ENCODE measurements at places on chromosomes 12 and 14.

DNA sequence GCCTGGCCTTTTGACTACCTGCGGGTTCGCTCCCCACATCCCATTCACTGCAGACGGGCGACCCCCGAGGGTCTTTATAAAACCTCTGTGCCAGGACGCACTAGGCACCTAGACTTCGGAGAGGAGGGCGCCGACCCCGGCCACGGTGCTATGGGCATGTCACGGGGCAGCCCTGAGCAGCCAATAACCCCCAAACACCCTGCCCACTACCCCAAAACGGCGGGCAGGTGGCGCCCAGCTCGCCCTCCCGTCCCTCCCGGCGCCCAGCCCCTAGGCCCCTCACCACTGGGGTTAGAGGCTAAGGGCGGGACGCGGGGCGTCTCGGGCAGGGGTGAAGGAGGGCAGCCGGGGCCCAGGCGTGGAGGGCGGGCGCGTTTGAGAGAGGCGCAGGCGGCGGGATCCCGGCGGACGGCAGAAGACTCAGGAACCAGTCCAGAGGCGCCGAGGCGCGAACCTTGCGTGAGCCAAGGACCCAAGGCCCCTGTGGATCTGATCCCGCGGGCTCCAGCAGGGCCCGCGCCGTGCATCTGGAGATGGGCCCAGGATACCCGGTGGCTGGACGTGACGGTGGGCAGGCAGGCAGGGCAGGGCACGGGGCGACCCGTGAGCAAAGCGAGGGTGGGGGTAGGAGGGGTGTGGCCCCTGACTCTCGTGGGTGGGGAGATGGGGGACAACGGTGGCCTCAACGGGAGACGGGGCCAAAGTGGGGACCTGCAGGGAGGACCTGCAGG lies 11.1 kb downstream of the KRT85 start:
- no peak overlapping the region for H3K4me3 ChIP-seq
- no peaks in the 10 kb centered on the region for H3K36me3 ChIP-seq
- peaks cover 8% of the 10 kb centered on the region for H3K4me1 ChIP-seq
- H3K27ac ChIP-seq: no peak overlapping the region
- no peak for DNase-seq

GRCh38 chr12:11347810-11348209 lies 37.6 kb upstream of the PRB4 start:
- no peak for DNase-seq
- no peak overlapping the region for H3K4me3 ChIP-seq
- H3K36me3 ChIP-seq: no peaks in the 10 kb centered on the region
- no peak overlapping the region for H3K27ac ChIP-seq
- no peaks in the 10 kb centered on the region for H3K27me3 ChIP-seq

DNA sequence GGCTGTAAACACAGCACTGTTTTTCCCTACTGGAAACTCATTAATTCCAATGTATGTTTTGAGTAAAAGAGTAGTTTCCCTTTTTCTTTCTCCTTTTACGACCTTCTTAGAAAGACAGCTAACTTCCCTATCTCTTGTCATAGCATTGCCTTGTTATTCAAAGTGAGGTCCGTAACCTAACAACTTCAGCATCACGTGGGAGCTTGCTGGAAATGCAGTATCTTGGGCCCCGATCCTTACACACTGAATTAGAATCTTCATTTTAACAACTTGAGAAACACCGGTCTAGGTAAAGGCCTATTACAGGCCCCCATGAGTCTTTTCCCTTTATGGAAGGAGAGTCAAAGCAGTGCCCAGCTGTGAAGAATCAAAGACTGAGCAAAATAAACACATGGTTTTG lies 230.7 kb upstream of the PRKD1 start:
- no peak overlapping the region for H3K4me3 ChIP-seq
- H3K36me3 ChIP-seq: no peaks in the 10 kb centered on the region
- H3K27me3 ChIP-seq: no peaks in the 10 kb centered on the region

GRCh38 chr14:61589691-61590581 lies 105.4 kb upstream of the HIF1A start:
- no peak overlapping the region for H3K4me3 ChIP-seq
- H3K27ac ChIP-seq: no peak overlapping the region
- H3K27me3 ChIP-seq: no peaks in the 10 kb centered on the region
- peaks cover 65% of the 10 kb centered on the region for H3K4me1 ChIP-seq
- no peak for DNase-seq

- H3K4me1 ChIP-seq: peaks cover 10% of the 10 kb centered on the region
- H3K27ac ChIP-seq: no peak overlapping the region
- no peaks in the 10 kb centered on the region for H3K27me3 ChIP-seq
- no peak for DNase-seq
- no peak overlapping the region for H3K4me3 ChIP-seq
Measured at GRCh38 chr12:46480316-46480715, 107.7 kb upstream of the SLC38A2 start.

DNA sequence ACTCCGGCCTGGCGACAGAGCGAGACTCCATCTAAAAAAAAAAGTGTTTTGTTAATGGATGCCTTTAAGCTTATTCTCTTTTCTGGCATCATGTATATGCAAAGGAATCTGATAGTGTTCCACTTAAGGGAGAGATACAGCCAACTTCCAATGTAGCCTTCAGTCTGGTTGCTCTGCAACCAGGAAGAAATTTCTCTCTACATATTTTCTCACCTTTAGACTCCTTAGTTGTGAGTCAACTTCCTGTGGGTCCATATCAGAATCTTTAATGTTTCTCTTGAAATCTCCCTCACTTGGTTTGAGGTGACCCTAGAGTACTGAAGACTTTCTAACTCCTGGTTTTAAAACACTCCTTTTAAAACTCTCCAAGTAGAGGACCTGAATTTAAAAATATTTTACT lies 340.4 kb downstream of the SLC6A15 start:
- no peaks in the 10 kb centered on the region for H3K36me3 ChIP-seq
- no peaks in the 10 kb centered on the region for H3K4me1 ChIP-seq
- H3K27me3 ChIP-seq: no peaks in the 10 kb centered on the region
- H3K27ac ChIP-seq: no peak overlapping the region
- no peak overlapping the region for H3K4me3 ChIP-seq

GRCh38 chr14:69214393-69214792 lies 23.1 kb downstream of the EXD2 start:
- H3K27ac ChIP-seq: no peak overlapping the region
- no peak for DNase-seq
- peaks cover 3% of the 10 kb centered on the region for H3K27me3 ChIP-seq
- no peak overlapping the region for H3K4me3 ChIP-seq
- peaks cover 5% of the 10 kb centered on the region for H3K36me3 ChIP-seq

DNA sequence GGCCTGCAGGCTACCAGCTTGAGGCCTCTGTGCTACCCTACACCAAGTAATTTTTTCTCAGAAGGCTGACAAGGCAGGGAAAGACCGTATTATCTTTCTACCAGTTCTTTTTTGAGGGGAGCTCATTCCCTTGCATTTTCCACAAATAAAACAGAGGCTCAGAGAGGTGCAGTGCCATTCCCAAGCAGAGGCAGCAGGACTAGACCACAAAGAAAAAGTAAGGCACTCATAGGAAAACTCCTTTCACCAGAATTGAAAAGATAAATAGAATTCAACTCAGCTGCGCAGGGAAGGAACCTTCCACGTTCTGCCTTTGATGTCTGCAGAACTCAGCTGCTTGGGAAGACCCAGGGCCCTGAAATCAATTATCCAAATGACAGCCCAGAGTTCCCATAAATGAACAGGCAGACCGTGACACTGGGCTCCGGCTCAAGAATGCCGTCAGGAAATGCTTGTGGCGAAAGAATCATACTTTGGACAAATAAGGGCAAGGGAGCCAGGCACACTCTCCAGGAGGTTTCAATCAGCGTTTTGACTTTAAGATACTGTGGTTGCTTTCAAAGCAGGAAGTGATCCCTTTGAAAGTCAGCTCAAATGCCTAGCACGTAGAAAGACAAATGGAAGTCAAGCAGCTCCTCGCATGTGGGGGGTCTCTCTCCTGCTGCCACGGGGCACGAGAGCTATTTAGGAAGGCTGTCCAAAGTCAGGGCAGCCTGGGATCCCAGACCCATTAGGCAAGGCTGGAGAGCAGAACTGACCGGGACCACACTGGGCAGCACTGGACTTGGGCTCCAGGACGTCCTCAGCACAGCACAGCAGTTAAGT lies 14.0 kb downstream of the KCTD10 start:
- peaks cover 10% of the 10 kb centered on the region for H3K36me3 ChIP-seq
- no peak overlapping the region for H3K4me3 ChIP-seq
- peak overlapping the region; percentile 30 for H3K27ac ChIP-seq
- H3K27me3 ChIP-seq: no peaks in the 10 kb centered on the region

- peak overlapping the region; percentile 87 for H3K4me3 ChIP-seq
- H3K36me3 ChIP-seq: peaks cover 1% of the 10 kb centered on the region
- H3K27me3 ChIP-seq: peaks cover 32% of the 10 kb centered on the region
- peak overlapping the region; percentile 86 for H3K27ac ChIP-seq
Measured at GRCh38 chr14:60327447-60328331, 78.7 kb downstream of the PPM1A start.

GRCh38 chr14:86756521-86757190 lies 1226.7 kb downstream of the FLRT2 start:
- no peak overlapping the region for H3K4me3 ChIP-seq
- no peaks in the 10 kb centered on the region for H3K36me3 ChIP-seq
- H3K27ac ChIP-seq: no peak overlapping the region
- no peaks in the 10 kb centered on the region for H3K27me3 ChIP-seq

DNA sequence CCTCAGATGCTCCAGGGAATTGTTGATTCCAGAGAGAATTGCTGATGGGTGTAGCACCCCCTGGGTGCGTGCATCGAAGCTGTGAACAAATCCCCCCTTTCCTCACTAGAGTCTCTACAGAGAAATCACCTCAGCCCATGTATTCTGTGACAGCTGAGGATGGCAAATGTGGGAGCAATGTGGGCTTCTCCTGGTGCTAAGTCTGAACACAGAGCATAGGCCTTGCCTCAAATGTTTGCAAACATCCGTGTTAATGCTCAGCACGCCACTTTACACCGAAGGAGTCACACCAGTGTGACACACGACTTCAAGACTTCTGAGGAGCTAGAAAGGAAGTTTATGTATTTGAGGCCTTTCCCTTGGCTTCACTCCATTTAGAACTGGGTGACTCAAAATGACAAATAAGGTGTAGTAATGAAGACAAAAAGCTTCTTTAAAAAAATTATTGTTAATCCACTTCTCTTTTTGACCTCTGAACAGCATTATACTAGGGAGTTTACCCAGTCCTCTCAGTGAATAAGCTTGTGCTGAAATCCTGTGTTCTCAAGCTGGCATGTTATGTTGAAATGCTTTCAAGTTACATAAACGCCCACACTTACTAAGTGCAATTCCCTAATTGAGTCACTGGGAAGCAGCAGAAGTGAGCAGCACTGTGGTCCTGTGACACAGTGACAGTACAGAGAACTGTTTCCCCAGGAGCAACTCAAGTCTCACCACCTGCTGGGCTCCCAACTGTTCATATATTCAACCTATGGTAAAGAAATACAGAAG lies 92.9 kb downstream of the FAR2 start:
- DNase-seq: no peak
- H3K4me1 ChIP-seq: peaks cover 22% of the 10 kb centered on the region
- H3K36me3 ChIP-seq: no peaks in the 10 kb centered on the region
- H3K27me3 ChIP-seq: peaks cover 4% of the 10 kb centered on the region
- H3K4me3 ChIP-seq: no peak overlapping the region
- H3K27ac ChIP-seq: peak overlapping the region; percentile 21

DNA sequence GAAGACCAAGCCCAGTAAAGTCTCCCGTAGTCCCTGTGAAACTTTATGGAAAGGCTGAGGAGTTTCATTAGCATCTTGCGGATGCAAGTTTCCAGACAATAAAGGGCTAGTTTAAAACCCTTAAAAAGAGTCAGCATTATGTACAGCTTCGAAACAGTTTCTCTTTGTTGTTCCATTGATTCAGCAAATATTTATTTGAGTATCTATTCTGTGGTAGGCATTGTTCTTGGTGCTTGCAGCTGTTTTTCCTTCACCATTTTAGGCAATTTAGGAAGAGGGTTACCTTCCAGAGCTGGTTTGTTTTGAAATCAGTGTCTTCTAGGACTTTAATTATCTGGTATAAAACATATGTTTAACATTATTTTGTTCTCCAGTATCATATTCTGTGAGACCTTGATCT lies 1.5 kb downstream of the SLIRP start:
- H3K36me3 ChIP-seq: peaks cover 36% of the 10 kb centered on the region
- H3K27ac ChIP-seq: peak overlapping the region; percentile 98
- peak overlapping the region; percentile 99 for H3K4me3 ChIP-seq
- no peaks in the 10 kb centered on the region for H3K27me3 ChIP-seq
- H3K4me1 ChIP-seq: peaks cover 42% of the 10 kb centered on the region

- no peak overlapping the region for H3K27ac ChIP-seq
- H3K27me3 ChIP-seq: no peaks in the 10 kb centered on the region
- H3K4me1 ChIP-seq: no peaks in the 10 kb centered on the region
- H3K4me3 ChIP-seq: no peak overlapping the region
- no peak for DNase-seq
Measured at GRCh38 chr12:79552192-79552591, 138.6 kb downstream of the PAWR start.

DNA sequence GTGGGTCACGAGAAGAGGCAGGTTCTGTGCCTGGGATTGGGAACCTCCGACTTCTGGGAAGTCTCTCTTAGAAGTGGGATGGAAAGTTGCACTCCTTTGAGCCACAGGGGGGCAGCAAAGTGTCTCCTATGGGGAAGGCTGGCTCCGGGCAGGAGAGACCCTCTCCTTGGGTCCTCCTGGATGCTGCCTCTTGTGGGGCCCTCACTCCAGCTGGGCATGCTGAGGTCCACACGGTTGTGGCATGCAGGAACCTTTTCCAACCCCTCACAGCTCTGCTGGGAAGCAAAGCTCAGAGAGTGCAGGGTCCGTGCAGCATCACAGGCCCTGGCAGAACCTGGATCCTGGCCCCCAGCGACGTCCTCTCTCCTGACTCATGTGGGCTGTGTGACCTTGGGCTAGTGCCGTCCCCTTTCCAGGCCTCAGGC lies 17.4 kb downstream of the SDSL start:
- H3K27me3 ChIP-seq: no peaks in the 10 kb centered on the region
- no peaks in the 10 kb centered on the region for H3K36me3 ChIP-seq
- H3K4me3 ChIP-seq: no peak overlapping the region
- no peak for DNase-seq
- H3K4me1 ChIP-seq: no peaks in the 10 kb centered on the region

DNA sequence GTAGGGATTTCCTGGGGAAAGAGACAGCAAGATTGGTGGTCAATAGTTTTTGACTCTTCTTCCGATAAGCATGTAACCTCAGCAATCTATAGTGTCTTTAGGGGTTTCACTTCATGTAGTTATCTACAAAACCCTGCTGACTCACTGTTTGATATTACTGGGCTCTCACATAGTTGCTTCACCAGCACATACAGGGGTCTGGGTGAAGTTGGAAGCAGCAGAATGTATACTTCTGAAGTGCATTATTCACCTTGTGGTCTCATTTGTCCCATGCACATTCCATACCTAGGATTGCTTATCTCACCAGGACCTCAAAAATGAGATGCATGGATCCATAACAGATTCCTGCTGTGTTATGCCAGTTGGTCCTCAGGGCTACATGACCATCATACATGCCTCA lies 280.0 kb downstream of the LRIG3 start:
- H3K36me3 ChIP-seq: no peaks in the 10 kb centered on the region
- no peaks in the 10 kb centered on the region for H3K4me1 ChIP-seq
- H3K27ac ChIP-seq: no peak overlapping the region
- DNase-seq: no peak

GRCh38 chr12:45669792-45670191 lies 59.7 kb upstream of the ARID2 start:
- no peak overlapping the region for H3K4me3 ChIP-seq
- peaks cover 32% of the 10 kb centered on the region for H3K4me1 ChIP-seq
- peaks cover 7% of the 10 kb centered on the region for H3K36me3 ChIP-seq
- H3K27ac ChIP-seq: no peak overlapping the region

GRCh38 chr14:104937694-104938365 lies 13.2 kb downstream of the PLD4 start:
- H3K4me3 ChIP-seq: no peak overlapping the region
- H3K36me3 ChIP-seq: peaks cover 2% of the 10 kb centered on the region
- H3K27me3 ChIP-seq: peaks cover 11% of the 10 kb centered on the region
- H3K4me1 ChIP-seq: peaks cover 5% of the 10 kb centered on the region
- no peak for DNase-seq
